ENCODE measurements at places on chromosomes 11 and 22. TPM values are rescaled to one million over a fixed set of nuclear protein-coding genes. Genes with fewer than 3 reads are reported as not detected.

Gene APLP2
- 68.3 TPM for total RNA-seq

GRCh38 chr11:1062075-1062820 is 12.4 kb upstream of the MUC2 start:
- H3K36me3 ChIP-seq, result no peaks in the 10 kb centered on the region
- H3K27ac ChIP-seq, result no peak overlapping the region
- peaks cover 7% of the 10 kb centered on the region for H3K4me1 ChIP-seq
- H3K27me3 ChIP-seq, result no peaks in the 10 kb centered on the region

- peak; percentile 89 for DNase-seq
- H3K27ac ChIP-seq, result no peak overlapping the region
- H3K4me1 ChIP-seq, result no peaks in the 10 kb centered on the region
These were observed 12.1 kb downstream of the GATD1 start for GRCh38 chr11:765025-765801.

Gene ZNF214
- total RNA-seq, result not detected

- no peaks in the 10 kb centered on the region for H3K4me1 ChIP-seq
- H3K36me3 ChIP-seq, result no peaks in the 10 kb centered on the region
These were observed 4.8 kb downstream of the RTL6 start for GRCh38 chr22:44493206-44493605.
